Activated gamma-delta T cell treated with Interleukin-2 at 50 U/mL for 16 hours (primary cell): ENCODE measurements at places on chromosomes 1 and 21.

GRCh38 chr1:58608945-58609344, 31.9 kb upstream of the TACSTD2 start:
- no peak for DNase-seq

DNA sequence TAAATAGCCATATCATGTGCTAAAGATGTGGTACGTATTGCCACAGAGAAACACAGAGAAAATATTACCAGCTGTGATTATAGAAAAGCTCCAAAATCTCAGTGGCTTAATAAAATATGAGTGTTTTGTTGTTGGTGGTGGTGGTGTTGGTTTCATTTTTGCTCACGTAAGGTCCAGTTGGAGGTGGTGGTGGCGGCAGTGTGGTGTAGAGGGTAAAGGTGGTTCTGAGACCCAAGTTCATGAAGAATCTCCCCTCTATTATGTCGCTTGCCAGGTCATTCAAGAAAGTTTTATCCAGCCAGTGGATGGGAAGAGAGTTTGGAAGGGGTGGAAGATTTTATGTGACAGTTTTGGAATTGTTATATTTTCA, 217.6 kb upstream of the SAMSN1 start:
- DNase-seq = no peak

- no peak for DNase-seq
Measured at GRCh38 chr1:180256341-180257027, 26.4 kb downstream of the LHX4 start.

DNA sequence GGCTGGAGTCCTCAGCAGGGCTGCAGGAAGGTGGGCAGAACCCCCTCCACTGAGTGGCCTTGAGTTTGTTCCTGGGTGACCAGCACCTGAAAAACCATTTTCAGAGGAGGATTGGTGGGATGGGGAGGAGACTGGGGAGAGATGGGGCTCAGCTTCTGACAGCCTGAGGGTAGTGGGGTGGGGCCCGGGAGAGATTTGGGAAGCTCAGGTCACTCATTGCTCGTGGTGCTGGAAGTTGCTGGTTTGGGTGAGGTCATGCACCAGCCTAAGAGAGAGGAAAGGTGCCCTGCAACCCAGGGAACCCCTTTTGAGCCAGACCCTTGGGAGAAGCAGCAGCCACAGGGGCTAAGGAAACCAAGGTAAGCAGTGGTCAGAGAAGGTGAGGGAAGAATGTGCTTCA, 100.8 kb downstream of the EBNA1BP2 start:
- DNase-seq = no peak

DNA sequence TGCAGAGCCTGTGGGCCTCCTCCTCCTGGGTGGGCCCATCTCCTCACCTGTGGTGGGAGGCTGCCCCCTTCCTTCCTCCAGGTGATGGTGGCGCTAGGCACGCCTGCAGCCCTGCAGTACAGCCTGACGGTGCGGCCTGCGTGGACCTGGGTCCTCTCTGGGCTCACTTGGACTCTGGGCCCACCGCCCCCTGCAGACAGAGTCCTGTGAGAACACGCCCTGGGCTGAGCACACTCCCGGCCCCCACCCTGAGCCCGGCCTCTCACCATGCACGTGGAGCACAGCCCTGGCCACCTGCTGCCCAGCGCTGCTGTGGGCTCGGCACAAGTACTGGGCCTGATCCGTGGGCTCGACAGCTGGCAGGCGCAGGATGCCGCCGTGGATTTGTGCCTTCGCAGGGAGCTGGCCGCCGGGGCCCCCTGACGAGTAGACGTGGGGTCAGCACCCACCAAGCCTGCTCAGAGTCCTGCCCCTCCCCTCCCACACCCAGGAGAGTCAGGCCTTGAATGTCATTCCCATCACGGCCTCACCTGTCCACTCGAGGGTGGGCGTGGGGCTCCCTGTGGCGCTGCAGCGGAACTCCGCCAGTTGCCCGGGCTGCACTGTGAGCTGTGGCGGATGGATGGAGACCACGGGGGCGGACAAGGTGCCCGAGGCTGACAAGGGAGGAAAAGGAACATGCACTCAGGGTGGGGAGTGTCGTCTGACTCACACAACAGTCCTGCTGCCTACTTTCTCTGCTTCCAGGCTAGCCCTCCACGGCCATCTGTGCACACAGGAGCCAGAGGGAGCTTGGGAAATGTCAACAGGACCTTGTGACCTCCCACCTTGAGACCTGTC, 43.4 kb downstream of the LDLRAD2 start:
- no peak for DNase-seq

GRCh38 chr1:226287587-226287986, 21.4 kb downstream of the LIN9 start:
- no peak for DNase-seq

- no peak for DNase-seq
Measured at GRCh38 chr21:26553898-26554297, 19.2 kb downstream of the CYYR1 start.

GRCh38 chr1:224505454-224506093, 71.0 kb upstream of the WDR26 start:
- DNase-seq = no peak

GRCh38 chr1:219085988-219086387, 87.7 kb upstream of the LYPLAL1 start:
- DNase-seq = no peak

- no peak for DNase-seq
Measured at GRCh38 chr1:163439471-163439870, 117.7 kb downstream of the NUF2 start.

- DNase-seq = no peak
Measured at GRCh38 chr21:31714741-31715365, 17.1 kb downstream of the SCAF4 start.

GRCh38 chr1:77876884-77877283, 11.5 kb upstream of the NEXN start:
- DNase-seq = no peak

DNA sequence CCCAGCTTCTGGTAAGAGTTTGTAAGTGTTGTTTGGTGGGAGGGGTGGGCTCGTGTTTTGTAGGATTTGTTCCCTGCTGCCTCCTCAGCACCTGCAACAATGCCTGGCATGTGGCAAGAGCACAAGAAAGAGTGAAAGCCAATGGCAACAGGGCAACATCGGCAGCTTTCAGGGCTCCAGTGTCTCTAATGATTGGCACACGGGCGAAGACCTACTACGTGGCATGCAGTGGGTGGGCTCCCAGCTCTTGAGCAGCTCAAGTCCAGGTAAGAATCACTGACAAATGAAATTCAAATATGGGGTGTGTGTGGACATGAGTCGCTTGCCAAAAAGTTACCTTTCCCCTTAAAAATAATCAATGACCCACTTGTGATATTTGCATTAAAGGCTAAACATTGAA, 23.9 kb upstream of the SLC1A7 start:
- DNase-seq = no peak
